ENCODE measurements at places on chromosomes 13 and 19.

DNA sequence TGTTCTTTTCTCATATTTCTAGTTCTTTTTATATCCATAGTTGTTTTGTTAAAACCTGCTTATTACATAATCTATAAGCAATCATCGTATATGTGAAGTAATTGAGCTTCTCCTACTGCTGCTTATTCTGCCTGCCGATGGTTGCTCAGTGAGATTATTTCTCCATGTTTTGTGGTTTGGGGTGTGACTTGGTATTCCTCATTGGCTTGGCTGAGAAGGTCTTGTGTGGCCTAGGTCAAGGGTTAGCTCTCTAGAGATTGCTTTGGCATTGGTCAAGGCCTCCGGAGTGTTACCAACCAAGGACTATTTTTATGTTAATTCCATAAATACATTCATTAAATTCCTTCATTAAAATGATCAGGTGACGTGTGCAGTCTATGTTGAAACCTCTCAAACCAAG lies 302.8 kb downstream of the MYO16 start:
- no peak for DNase-seq

GRCh38 chr19:11131471-11131870 lies 24.1 kb downstream of the SPC24 start:
- DNase-seq: no peak

DNA sequence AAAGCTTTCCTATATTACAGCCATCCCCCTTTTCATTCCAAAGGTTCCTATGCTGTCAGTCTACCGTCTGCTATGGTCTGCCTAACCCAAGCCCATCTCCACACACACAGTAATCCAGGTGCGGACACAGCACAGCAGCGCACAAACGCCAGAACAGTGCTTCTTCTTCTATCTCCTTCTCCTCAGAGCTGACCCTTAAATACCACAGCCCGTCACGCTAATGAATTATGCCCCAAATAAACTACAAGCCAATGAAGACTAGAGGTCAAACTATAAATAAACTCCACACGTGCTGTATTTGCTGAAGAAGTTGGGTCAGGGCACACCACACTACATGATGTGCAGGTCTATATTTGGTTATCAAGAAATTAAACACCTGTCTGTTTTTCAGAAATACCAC lies 71.8 kb downstream of the TBC1D4 start:
- DNase-seq: no peak

GRCh38 chr13:107801621-107802020 lies 413.7 kb downstream of the LIG4 start:
- no peak for DNase-seq

- peak; percentile 85 for DNase-seq
Observed at GRCh38 chr19:1172353-1173158, 1.5 kb downstream of the SBNO2 start.

- no peak for DNase-seq
Observed at GRCh38 chr19:57623091-57623490, 9.0 kb downstream of the ZNF134 start.

DNA sequence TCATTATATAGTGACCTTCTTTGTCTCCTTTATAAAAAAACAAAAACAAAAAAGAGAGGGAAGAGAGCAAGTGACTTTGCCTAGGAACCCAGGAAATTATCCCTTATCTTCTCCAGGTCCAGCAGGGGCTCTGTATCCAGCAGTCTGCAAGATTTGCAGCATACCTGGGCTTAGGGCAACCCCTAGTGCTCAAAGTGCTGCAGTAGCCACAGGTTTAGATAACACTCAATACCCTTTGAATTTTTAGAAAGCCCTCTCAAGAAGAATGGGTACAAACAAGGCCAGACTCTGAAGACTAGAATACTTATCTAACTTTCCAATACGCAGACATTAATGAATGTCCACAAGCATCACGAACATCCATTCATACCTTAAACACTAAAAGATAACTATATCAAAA lies 43.2 kb downstream of the CCNA1 start:
- no peak for DNase-seq

DNA sequence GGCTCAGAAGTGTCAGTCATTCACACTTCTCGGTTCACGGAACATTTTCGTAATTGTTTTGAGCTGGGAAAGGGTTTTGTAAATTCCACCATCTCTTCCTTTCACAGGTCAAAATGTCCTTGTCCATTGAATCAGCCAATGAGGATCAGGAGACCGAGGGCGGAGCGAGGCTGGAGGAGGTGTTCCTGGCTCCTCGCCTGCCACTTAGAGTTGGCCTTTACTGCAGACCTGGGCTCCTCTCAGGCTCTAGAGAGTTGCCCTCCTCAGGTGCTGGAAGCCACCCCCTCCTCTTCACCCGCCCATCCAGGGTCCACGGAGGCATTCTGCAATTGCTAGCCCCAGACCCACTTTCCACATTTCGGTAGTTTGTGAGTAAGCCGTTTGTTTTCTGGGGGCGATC lies 370.4 kb downstream of the IRS2 start:
- DNase-seq: no peak

- DNase-seq: peak; percentile 97
Observed at GRCh38 chr19:54191011-54191810, at the start of gene TSEN34. TSEN34 (plus strand) TSS chr19:54191308; CDS start chr19:54191365, 57 bp downstream.

DNA sequence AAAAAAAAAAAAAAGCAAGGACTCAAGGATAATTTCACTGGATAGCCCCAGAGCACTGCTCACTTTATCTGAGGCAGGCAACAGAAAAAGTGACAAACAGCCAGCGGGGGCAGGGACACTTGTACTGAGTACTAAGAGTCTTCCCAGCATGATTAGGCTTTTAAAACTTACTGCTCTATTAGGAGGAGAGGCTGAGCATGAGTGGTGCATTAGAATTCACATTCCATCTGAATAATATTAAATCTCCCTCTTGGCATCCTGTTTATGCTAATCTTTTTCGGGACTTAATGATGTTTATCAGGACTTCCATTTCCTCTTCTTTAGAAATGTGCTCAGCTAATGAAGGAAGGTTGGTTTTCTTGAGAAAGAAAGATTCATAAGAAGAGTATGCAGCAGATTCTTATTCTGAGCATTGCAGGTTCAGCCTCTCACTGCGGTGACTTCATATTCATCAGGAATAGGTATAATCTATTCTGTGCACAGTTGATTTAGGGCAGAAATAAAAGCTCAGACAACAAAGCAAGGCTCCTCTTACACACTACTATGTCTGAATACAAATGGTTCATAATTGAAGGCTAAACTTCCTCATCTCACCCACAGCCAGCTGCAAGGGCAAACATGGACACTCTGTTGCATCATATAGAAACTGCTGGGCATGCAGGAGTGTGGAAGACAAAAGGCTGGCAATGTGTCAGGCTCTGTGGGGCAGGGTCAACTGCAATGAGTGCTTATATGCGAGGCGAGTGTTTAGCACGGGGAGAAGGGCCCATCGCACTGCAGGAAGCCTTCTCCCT lies 107.0 kb downstream of the KL start:
- no peak for DNase-seq

DNA sequence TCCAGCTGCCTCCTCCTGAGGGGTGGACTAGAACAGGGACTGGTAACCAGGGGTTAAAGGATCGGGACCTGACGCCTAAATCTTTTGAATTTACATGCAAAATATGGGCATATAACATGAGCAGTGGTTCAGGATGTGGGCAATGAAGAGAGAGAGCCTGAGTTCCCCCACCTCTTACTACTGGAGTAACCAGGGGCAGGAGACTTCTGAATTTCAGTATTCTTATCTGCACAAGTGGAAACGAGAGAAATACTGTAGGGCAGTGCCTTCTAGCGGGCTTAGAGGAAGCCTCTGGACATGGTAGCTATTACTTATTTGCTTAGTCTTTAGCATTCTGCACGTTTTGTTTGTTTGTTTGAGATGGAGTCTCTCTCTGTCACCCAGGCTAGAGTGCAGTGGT lies 26.3 kb downstream of the BCAT2 start:
- no peak for DNase-seq

DNA sequence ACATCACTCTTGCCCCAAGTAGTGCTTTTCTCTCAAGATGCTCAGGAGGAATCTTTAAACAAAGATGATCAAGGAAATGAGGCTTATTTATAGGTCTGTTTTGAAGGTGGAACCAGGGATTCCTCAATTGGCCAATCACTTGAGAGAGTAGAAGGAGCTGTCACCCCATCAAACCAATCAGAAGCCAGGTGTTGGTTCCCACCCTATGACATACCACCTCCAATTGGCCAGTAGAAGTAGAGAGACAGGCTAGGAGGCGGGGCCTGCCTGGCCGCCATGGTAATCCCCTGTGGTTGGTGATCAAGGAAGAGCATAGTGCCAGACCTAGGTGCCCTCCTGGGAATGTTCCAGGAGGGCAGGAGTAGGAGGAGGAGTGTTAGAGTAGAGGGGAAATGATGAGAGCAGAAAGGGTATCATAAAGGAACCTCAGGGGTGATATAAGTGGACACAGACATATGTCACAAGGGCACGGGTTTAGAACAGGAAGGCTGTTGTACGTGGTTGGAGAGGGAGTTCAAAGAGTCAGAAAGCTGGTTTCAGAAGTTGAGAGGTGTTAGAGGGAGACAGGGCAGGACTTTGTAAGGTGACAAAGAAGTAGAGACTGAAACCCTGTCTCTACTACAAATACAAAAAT lies 10.5 kb downstream of the PMIS2 start:
- no peak for DNase-seq

GRCh38 chr13:72221276-72221962 lies 354.4 kb upstream of the DACH1 start:
- no peak for DNase-seq

DNA sequence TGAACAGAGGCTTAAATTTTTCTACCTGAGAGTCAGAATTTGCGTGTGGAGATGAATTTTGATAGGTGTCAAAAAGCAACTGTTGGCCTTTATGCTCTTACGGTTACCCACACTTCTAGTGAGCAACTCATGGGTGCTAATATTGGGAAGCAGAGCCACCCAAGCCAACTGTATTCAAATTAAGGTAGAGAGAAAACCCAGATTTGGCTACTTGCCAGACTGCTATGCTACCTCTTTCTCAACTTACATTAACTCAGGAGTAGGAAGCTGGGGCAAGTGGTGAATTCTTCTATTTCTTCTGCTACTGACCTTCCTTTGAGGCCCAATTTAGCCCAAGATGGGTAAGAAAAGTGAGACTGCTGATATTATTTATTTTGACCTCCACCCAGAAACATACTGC lies 83.9 kb downstream of the OLFM4 start:
- no peak for DNase-seq

GRCh38 chr13:46329624-46330023 lies 57.4 kb downstream of the RUBCNL start:
- DNase-seq: no peak

DNA sequence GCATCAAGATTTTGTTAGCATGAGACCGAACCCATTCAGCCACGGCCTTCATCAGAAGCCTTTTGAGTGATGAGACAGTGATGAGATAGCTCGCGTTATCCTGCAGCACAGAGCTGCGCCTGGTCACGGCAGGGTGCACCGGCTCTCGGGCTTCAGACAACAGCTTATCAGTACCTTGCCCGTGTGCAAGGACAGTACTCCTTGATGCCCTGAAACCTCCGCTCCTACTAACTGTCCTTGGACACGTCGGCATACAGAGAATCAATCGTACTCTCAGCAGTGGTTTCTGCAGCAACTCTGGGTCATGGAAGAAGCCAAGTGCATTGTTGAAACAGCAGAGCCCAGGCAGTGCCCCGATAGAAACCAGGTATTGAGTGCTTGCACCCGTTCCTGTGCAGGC lies 40.7 kb downstream of the IRS2 start:
- no peak for DNase-seq

DNA sequence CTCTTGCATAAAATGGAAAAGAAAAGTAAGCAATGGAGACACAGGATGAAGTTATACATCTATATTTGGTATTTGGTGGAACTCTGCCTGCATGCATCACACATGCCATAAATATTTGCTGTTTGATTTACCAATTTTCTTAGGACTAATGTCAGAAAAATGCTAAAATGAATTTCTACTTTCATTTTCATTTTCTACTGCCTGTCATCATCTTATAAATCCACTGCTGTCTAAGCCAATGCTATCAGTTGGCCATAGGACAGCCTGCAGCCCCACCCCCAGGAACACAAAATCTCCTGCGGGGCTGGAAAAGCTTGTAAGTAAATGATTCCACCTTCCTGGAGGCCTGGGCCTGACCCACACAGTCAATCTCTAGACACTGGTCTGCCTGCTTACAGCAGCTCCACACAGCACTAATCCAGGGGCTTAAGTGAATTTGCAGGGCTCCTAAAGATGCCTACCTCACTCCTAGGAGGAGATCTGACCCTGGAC lies 122.0 kb downstream of the ENOX1 start:
- no peak for DNase-seq

GRCh38 chr19:52066258-52066863 lies 17.7 kb upstream of the ZNF432 start:
- no peak for DNase-seq

GRCh38 chr13:82002710-82003109 lies 1661.8 kb upstream of the SPRY2 start:
- DNase-seq: no peak

- DNase-seq: no peak
Observed at GRCh38 chr13:68948586-68948985, 1159.0 kb upstream of the ATXN8OS start.

DNA sequence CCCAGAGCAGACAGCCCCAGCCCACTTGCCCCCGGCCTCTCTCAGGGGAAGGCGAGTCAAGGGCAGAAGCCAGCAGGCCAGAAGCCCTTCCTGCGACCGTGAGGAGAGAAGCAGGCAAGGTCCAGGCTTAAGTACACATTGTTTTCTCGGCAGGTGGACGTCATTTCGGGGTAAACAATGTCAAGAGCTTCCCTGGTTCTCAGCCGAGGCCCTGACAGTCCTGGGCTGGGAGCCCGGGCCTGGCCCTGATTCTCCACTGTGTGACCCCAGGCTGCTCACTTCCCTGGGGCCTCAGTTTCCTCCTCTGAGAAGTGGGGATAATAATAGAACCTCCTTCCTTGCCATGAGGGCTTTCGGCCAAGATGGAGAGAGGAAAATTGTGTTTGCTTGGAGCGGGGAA lies 19.4 kb downstream of the PLVAP start:
- no peak for DNase-seq

GRCh38 chr13:77213644-77214043 lies 113.2 kb downstream of the MYCBP2 start:
- no peak for DNase-seq

DNA sequence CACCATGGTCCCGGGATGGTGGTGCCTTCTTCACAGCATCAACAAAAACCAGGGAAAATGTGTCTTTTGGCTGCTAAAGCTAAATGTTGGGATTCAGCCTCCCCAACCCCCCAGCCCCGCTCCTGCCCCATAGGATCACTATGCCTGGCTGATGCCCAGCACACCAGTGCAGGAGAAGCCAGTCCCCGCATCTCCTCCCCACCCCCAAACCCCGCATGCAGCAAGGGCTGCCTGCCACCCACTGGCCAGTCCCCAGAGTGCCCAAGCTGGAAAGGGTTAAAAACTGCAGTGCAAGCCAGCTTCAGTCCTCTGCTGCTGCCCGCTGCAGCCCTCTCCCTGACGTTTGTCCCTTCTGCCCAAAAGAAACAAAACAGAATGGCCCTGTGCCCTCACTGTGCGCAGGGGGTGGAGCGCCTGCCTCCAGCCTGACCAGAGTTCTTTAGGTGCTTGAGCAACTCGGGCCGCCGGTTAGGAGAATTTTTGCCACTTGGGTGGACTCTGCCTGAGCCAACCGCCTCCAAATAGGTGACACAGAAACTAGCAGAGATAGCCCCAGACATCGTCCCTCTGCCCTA lies 3.7 kb downstream of the CALM3 start:
- DNase-seq: peak; percentile 62

- no peak for DNase-seq
Observed at GRCh38 chr13:41930154-41930553, 30.8 kb downstream of the VWA8 start.

GRCh38 chr19:43997631-43998290 lies 5.0 kb upstream of the ZNF230 start:
- DNase-seq: no peak

Data from left lung (tissue), 14 donors.